H1 (cell line): ENCODE measurements at places on chromosomes 6 and 20. TPM values are rescaled to one million over a fixed set of nuclear protein-coding genes. Genes with fewer than 3 reads are reported as not detected.

Gene SLC12A5
- polyA plus RNA-seq: 1.9 and 2.8 TPM in 2 replicates

Gene HSPA1A
- 40.7 and 50.2 TPM in 2 replicates for polyA plus RNA-seq

Gene TSPO2
- not detected in 2 replicates for polyA plus RNA-seq

Gene LST1
- 0.25 TPM in 1 of 2 replicates, not detected in the other for polyA plus RNA-seq

Gene TRIM31
- polyA plus RNA-seq: 0.08 TPM in 1 of 2 replicates, not detected in the other
